ENCODE measurements at places on chromosomes 7 and 10.

- no peak for DNase-seq
Measured at GRCh38 chr7:117772421-117772820, 100.8 kb downstream of the CTTNBP2 start.

- no peak for DNase-seq
Measured at GRCh38 chr10:3636356-3637181, 148.4 kb downstream of the KLF6 start.

GRCh38 chr10:83346266-83346910 is 792.9 kb upstream of the GHITM start:
- no peak for DNase-seq

- DNase-seq, result no peak
Measured at GRCh38 chr10:106941297-106942034, 223.0 kb downstream of the SORCS1 start.

GRCh38 chr10:122294511-122295450 is 23.7 kb downstream of the BTBD16 start:
- no peak for DNase-seq
